Activated CD8-positive, alpha-beta memory T cell treated with anti-CD3 and anti-CD28 coated beads, Interleukin-2, amount 10 ng/mL, durations not matched to agents 7 days and 5 days (primary cell): ENCODE measurements at places on chromosomes 11 and 22. TPM values are rescaled to one million over a fixed set of nuclear protein-coding genes. Genes with fewer than 3 reads are reported as not detected.

- DNase-seq: no peak
- peaks cover 2% of the 10 kb centered on the region for H3K27me3 ChIP-seq
These were observed 45.4 kb upstream of the ANO3 start for GRCh38 chr11:26286472-26287066.

DNA sequence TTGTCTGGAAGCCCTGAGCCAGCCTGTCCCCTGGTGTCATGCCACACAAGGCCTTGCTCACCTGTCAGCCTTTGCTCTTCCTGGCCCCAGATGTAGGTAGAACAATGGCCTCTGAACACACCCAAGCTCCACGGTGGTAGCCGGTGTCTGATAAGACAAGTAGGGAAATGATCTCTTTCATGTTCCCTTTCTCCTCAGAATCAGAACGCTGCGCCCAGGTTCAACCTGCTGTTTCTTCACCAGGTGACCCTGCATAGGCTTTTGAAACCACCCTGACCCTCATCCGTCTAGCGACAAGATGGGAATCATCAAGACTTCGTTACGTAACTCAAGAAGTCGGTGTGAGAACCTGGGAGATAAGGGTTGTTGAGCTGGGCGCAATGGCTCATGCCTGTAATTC lies 28.7 kb upstream of the YWHAH start:
- H3K36me3 ChIP-seq: no peaks in the 10 kb centered on the region
- no peak overlapping the region for H3K4me3 ChIP-seq
- DNase-seq: no peak
- H3K27ac ChIP-seq: no peak overlapping the region
- H3K27me3 ChIP-seq: no peaks in the 10 kb centered on the region

- no peak overlapping the region for H3K4me3 ChIP-seq
- no peak overlapping the region for H3K27ac ChIP-seq
- no peak for DNase-seq
- peaks cover 5% of the 10 kb centered on the region for H3K27me3 ChIP-seq
- peaks cover 6% of the 10 kb centered on the region for H3K36me3 ChIP-seq
These were observed 36.3 kb downstream of the HORMAD2 start for GRCh38 chr22:30116362-30117117.

The SMTNL1 gene
- total RNA-seq: not detected

- H3K27me3 ChIP-seq: peaks cover 4% of the 10 kb centered on the region
- no peak overlapping the region for H3K4me3 ChIP-seq
- no peak for DNase-seq
- H3K27ac ChIP-seq: no peak overlapping the region
These were observed 11.1 kb upstream of the MGAT3 start for GRCh38 chr22:39445678-39446077.

DNA sequence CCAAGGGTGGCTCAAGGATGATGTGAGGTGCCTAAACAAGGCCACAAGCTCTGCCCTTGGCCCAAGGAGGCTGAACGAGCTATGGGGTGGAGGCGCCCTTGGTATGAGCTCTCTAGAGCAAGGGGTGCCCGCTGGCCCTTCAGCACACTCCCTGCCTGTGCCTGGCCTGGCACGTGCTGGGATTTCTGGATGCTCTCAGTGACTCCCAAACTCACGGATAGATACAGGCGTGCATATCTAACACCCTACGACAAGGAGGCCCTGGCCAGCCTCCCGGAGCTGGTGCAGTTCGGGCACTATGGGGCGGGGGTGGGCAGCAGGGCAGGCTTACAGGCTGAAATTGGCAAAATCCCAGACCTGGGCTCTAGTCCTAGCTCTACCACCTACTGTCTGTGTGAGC lies 30.6 kb downstream of the SCUBE1 start:
- no peak overlapping the region for H3K27ac ChIP-seq
- DNase-seq: no peak
- H3K36me3 ChIP-seq: no peaks in the 10 kb centered on the region
- peaks cover 14% of the 10 kb centered on the region for H3K27me3 ChIP-seq

The WT1 gene
- total RNA-seq: not detected
